ENCODE measurements at places on chromosomes 2 and 18.

- DNase-seq, result peak; percentile 55
Measured at GRCh38 chr2:37282746-37283145, 41.9 kb downstream of the PRKD3 start.

GRCh38 chr2:180115675-180116074 lies 108.6 kb upstream of the CWC22 start:
- no peak for DNase-seq

GRCh38 chr18:77033575-77033974 lies 99.0 kb downstream of the MBP start:
- DNase-seq, result no peak

GRCh38 chr18:9984080-9984479 lies 70.3 kb downstream of the VAPA start:
- no peak for DNase-seq

GRCh38 chr18:70423120-70423519 lies 134.3 kb downstream of the SOCS6 start:
- DNase-seq, result no peak

DNA sequence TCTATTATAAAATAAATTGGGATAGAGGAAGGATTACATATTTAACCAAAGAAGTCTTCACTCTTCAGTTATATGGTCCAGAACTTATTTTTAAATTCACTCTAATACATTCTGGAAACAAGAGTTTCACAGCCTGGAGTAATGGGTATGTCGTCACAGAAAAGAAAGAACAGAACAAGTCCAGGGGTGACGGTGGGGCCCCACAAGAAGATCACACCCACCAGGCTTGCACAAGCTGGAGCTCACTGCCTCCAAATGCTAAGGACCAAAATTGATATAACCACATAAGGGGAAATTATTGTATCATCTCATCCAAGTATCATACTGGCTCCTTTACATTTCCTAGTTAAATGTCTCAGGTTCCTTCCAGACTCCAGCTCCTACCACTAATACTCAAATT lies 11.3 kb downstream of the LRPPRC start:
- no peak for DNase-seq

- no peak for DNase-seq
Measured at GRCh38 chr18:27632706-27633105, 447.6 kb upstream of the CHST9 start.
